Urothelium cell line (cell line): ENCODE measurements at places on chromosomes 13 and 19.

- DNase-seq = no peak
Observed at GRCh38 chr19:33703438-33703750, 81.6 kb downstream of the CHST8 start.

DNA sequence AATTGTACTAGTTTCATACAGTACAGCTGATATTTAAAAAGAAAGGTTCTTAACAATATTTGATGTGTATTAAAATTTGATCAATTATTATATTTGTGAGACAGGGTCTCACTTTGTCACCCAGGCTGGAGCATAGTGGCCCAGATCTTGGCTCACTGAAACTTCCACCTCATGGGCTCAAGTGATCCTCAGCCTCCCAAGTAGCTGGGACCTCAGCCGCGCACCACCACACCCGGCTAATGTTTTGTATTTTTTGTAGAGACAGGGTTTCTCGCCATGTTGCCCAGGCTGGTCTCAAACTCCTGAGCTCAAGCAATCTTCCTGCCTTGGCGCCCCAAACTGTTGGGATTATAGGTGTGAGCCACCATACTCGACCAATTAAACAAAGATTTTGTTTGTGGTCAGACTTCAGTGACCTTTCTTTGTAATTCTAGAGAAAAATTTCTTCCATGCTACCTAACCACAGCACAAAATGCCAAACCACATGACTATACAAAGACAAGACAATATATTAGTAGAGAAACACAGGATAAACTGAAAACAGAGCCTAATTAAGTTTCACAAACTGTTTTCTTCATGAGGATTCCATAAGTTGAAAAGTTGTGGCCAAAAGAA, 59.6 kb downstream of the RBM26 start:
- no peak for DNase-seq

GRCh38 chr13:108176685-108177274, 38.6 kb downstream of the LIG4 start:
- DNase-seq = peak; percentile 12

GRCh38 chr13:20475927-20476691, 49.5 kb downstream of the CRYL1 start:
- no peak for DNase-seq

DNA sequence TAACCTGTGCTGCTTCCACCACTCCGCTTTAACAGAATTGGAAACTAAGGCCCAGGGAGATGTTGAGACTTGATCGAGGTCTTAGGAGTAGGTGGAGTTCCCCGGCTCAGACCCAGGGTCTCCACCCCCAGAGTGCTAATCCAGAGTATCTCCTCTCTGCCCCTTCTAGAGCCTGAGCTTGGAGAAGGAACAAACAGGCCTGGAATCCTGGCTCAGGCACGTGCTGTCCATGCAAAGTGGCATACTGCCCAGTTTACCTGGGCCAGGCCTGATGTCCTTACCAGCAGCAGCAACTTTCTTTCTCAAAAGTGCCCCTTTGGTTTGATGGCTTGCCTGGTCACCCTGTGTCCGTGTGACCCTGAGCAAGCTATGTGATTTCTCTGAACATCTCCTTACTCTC, 3.7 kb downstream of the SYNGR4 start:
- DNase-seq = no peak

- DNase-seq = no peak
Observed at GRCh38 chr13:76319921-76320320, 566.3 kb downstream of the KCTD12 start.

DNA sequence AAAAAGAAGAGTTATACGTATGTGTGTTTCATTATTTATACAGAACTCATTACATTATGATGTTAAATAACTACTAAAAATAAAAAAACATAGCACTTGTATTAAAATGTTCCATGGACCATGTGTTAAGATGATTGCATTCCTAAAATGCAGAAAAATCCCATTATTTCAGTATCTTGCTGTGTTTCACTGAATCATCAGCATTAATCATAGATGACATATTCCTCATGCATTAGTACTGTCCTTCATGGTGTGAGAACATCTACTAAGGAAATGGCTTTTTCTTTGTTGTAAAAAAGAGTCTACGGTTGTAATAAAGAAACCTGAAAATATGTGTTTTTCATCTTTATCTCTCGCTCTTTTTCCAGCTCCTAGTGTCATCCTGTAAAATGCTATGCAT, 416.5 kb downstream of the FGF14 start:
- no peak for DNase-seq

- DNase-seq = no peak
Observed at GRCh38 chr13:30103161-30103840, 204.1 kb downstream of the KATNAL1 start.

- DNase-seq = no peak
Observed at GRCh38 chr19:39238209-39238608, 6.6 kb downstream of the IFNL3 start.

GRCh38 chr13:24355103-24355502, 45.7 kb downstream of the C1QTNF9 start:
- peak; percentile 14 for DNase-seq

DNA sequence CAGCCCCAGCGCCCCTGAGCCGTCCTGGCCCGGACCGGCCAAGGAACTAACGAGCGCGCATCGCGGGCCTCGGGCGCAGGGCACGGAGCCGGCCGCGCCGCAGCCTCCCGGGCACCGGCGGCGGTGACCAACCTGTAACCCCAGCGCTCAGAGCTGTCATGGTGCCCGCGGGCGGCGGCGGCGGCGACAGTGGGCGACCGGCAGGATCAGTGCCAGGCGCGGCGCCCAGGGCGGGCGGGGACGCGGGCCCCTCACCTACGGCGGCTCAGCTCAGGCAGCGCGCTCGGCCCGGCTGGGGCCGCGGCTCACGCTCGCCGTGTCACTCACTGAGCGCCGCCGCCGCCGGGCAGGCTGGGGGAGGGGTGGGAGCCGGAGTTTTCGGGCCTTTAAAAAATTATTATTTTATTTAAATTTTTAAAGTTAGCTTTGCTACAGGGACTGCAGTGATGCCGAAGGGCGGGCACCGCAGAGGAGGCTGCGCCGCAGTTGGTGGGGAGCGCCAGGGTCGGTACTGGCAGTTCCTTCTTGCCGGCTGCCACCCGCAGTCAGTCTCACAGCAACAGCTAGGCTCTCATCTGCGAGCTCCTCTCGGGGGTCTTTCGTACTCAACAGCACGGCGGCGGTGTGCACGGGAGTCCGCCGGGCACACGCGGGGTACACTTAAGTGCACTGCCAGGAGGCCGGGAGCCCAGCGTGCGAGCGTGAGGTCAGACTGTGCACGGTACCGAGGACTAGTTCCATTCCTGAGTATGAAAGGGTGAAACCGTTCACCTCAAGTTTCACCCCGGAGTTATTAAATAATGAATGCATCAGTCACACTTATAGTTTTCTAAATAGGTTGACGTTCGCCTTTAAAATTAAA, at the start of gene NALCN:
Gene NALCN, minus strand, starts transcription at position 328 of the 862 bp plus-strand sequence. CDS start 17,382 bp downstream, outside the sequence.
- no peak for DNase-seq

GRCh38 chr13:23945612-23946011, 48.3 kb upstream of the C1QTNF9B start:
- DNase-seq = no peak

- DNase-seq = no peak
Observed at GRCh38 chr19:24178207-24178606, 91.2 kb downstream of the ZNF254 start.

DNA sequence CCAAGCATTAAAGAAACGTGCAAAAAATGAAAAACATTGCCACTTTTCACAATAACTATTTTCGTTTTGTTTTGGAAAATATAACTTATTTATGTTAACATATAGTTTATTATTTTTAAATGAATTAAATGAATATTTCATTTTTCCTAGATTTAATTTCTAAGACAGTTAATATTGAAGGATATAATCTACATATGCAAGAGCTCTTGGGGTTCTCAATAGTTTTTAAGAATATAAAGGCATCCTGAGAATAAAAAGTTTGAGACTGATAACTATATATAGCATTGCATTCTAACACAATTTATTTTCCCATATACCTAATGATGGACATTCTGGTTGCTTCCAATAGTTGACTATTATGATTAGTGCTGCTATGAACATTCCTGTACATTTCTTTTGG, 19.9 kb downstream of the ZNF461 start:
- DNase-seq = no peak

DNA sequence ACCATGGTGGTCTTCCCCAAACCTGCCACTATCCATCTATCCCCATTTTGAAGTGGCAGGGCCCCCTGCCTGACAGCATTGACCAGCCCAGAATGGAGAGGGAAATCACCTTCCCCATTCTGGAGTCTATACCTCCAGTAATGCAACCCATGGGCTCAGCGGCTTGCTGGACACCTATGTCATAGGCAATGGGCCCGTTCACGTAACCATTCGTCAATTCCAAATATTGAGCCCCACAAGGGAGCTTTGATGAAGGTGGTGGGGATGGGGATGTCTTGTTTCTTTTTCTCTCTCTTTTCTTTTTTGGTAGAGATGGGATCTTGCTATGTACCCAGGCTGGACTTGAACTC, 63.1 kb downstream of the AP1M1 start:
- DNase-seq = no peak

DNA sequence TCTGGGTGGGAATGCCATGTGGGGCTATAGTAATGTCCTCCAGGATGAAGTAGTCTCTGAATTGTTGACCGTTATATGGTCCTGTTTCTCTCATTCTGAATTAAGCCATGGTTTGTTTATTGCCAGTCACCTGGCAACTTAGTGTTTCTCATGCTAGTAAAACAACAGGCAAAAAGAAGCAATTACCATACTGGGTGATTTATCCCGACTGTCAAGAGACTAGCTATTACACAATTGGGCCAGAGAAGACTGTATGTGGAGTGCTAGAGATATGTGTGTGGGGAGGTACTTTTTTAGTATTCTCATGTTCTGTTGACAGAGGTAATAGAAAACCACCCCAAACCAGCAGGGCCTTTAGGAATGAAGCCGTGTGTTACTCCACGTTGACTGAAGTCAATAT, 258.2 kb downstream of the TDRD3 start:
- DNase-seq = no peak

GRCh38 chr13:114024603-114025404, 50.9 kb upstream of the C13orf46 start:
- no peak for DNase-seq

- peak; percentile 14 for DNase-seq
Observed at GRCh38 chr19:6239401-6239844, 40.4 kb downstream of the MLLT1 start.

- no peak for DNase-seq
Observed at GRCh38 chr13:71323266-71323665, 543.7 kb downstream of the DACH1 start.

DNA sequence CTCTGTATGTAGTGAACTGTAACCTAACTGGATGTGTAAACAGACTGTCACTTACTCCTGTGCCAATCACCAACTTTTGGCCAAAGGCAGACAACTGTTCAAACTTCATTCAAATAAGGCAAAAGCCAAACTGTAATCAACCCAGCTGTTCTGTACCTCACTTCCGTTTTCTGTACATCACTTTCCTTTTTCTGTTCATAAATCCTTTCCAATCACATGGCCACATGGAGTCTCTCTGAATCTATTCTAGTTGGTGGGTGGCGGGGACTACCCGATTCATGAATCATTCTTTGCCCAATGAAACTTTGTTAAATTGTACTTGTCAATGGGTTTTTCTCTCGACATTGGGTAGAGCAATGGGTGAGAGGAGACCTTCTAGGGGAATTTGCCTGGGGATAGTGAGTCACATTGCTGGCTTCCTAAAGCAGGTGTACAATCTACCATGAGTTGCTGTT, 178.3 kb upstream of the RFC3 start:
- no peak for DNase-seq

DNA sequence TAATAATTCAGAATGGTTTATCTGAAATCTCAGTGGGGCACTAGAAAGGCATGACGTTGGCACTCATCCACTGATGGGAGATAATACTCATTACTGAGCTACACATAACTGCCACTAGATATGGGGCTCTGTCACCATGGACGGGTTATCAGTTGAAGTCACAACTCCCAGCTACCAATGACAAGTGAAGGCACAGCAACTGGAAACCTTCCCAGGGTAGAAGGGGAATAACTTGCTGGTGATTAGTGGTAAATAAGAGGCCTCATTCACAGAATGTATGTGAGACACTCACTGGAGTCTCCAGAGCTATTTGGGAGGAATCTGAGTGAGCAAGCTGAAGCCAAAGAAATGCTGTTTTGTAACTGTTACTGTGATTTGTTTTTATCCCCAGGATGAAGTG, 249.6 kb downstream of the ENOX1 start:
- no peak for DNase-seq

DNA sequence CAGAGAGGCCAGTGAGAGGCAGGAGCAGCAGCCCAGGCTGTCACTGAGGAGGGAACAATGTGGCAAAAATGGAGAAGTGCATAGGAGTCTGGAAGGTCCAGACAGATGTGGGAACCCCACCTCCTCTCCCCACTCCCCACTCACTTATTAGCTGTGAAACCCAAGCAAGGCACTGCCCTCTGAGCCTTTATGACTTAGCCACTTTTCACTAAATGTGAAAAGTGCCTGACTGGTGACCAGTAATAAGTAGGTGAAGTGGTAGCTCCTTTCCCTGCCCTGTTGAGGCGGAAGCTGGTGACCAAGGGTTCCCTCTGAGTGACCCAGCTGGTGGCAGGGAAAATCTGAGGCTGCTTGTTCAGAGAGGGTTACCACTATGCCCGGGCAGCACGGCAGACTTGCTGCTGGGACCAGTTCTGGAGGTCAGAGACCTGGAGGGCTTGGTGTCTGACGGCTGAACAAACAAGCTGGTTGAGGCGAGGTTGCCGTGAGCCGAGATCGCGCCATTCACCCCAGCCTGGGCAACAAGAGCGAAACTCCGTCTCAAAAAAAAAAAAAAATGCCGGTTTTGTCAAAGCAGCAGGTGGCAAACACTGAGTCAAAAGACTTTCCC, 80.0 kb downstream of the ZNF429 start:
- DNase-seq = no peak

DNA sequence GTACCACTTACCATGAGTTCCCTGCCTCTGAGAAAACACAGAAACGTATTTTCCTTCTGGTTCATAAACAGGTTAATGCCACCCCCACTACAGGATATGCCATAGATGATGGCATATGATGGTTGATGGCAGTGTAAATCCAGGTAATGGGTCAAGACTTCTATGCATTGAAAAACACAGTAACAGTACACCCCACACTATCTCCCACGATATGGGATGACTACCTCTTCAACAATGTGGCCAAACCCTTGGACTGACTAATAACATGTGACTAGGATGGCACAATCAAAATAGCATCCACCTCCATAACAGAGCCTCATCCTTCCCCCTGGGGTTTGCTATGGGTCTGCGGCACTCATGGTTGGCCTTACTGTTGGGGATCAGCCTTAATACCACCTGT, 22.0 kb downstream of the ZNF235 start:
- no peak for DNase-seq
